ENCODE measurements at places on chromosomes 16 and 17.

DNA sequence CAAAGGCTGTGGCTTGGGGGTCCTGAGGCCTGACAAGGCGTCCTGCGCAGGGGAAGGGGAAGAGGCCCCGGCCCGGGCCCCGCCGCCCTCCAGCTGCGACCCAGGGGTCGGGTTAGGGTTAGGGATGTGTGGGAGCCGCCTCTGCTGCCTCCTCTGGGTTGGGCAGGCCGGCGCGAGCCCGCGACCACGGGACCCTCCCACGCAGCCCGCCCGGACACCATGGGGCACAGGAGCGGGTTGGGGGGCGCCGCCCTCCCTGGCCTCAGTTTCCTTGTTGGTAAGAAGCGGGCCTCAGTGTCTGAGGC, 386 bp downstream of the CIAO3 start:
- H3K4me1 ChIP-seq: peaks cover 11% of the 10 kb centered on the region
- H3K27ac ChIP-seq: peak overlapping the region; percentile 42
- no peaks in the 10 kb centered on the region for H3K27me3 ChIP-seq
- no peak for DNase-seq

GRCh38 chr17:79109584-79109983, 35.0 kb downstream of the ENGASE start:
- H3K4me1 ChIP-seq: no peaks in the 10 kb centered on the region
- H3K27ac ChIP-seq: no peak overlapping the region
- DNase-seq: no peak
- no peak overlapping the region for H3K4me3 ChIP-seq

DNA sequence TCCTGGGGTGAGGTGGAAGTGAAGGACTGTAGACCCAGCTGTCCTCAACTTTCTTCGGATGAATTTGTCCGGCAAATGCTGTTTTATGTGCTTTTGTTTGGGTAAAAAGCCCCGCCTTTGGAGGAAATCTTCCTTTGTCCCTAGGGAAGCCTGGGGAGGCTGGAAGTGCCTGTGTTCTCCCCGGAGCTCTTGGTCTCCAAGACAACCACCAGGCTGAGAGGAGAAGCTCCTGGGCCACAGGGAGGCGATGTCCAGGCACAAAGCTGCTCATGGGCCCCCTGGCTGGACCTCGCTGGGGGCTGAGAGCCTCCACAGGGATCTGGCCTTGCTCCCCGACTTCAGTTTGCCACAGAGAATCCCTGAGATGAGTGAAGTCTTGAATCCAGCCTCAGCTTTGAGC, 293.1 kb upstream of the N4BP1 start:
- H3K36me3 ChIP-seq: no peaks in the 10 kb centered on the region
- no peak for DNase-seq
- H3K4me3 ChIP-seq: no peak overlapping the region
- no peaks in the 10 kb centered on the region for H3K4me1 ChIP-seq
- H3K27ac ChIP-seq: no peak overlapping the region
- H3K27me3 ChIP-seq: no peaks in the 10 kb centered on the region

- H3K27me3 ChIP-seq: peaks cover 11% of the 10 kb centered on the region
- no peaks in the 10 kb centered on the region for H3K4me1 ChIP-seq
- no peak overlapping the region for H3K4me3 ChIP-seq
- no peaks in the 10 kb centered on the region for H3K36me3 ChIP-seq
- H3K27ac ChIP-seq: peak overlapping the region; percentile 46
These were observed 424.1 kb downstream of the CA10 start for GRCh38 chr17:51734462-51734861.

DNA sequence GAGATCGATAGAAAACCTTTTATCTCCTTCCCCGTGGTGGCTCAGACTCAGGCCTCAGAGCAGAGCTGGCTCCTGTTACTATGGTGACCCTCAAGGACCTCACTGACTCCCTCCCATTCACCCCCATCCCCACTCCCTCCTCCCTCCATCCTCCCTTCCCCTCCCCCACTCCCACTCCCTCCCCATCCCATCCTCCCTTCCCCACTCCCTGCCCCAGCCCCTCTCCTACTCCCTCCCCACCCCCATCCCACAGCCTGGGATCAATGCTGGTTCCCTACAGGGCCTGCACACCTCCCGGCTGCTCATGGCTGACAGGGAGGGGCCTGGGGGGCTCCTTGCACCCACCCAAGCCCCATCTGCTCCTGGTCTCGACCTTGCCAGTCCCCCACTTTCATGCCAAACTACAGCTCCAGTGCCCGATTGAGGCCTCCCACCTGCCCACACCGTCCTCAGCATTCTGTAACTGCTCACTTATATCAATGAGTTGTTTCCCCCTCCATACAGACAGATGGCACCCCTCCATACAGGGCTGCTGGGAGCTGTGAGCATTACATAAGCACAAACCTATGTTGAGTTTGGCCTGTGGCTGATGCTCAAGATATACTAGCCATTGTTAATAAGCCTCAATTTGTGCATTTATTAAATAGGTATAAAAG, 11.6 kb upstream of the RAI1 start:
- H3K36me3 ChIP-seq: no peaks in the 10 kb centered on the region
- DNase-seq: no peak
- H3K27me3 ChIP-seq: no peaks in the 10 kb centered on the region
- no peak overlapping the region for H3K27ac ChIP-seq
- H3K4me3 ChIP-seq: no peak overlapping the region

DNA sequence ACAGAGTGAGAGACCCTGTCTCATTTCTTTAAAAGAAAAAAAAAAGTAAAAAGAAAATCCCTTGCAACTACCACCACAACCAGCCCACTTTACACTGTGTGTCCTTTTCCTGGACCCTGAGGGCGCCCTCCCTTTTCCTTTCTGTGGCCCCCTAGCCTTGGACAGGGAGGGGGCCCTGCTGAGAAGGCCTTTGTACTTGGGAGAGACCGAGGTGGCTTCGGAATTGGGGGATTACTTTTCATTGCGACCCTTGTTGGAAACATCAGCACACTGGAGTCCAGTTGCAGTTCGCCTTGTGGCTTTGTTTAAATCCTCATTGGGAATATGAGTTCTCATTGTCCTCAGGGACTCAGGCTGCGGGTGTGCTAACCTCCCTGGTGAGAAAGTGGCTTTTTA, 9.4 kb upstream of the DNASE1 start:
- no peaks in the 10 kb centered on the region for H3K36me3 ChIP-seq
- H3K27ac ChIP-seq: no peak overlapping the region
- DNase-seq: no peak
- no peaks in the 10 kb centered on the region for H3K27me3 ChIP-seq
- H3K4me1 ChIP-seq: peaks cover 2% of the 10 kb centered on the region

Data from activated naive CD8-positive, alpha-beta T cell treated with anti-CD3 and anti-CD28 coated beads for 36 hours (primary cell).